ENCODE measurements at places on chromosomes 16 and 17. TPM values are rescaled to one million over a fixed set of nuclear protein-coding genes. Genes with fewer than 3 reads are reported as not detected.

- H3K27me3 ChIP-seq = peaks cover 3% of the 10 kb centered on the region
- no peak for DNase-seq
- H3K36me3 ChIP-seq = peaks cover 5% of the 10 kb centered on the region
- H3K4me3 ChIP-seq = no peak overlapping the region
- no peak overlapping the region for H3K27ac ChIP-seq
Measured at GRCh38 chr16:25151996-25152395, 40.5 kb downstream of the LCMT1 start.

TM4SF5 gene
- not detected for total RNA-seq

ZNF594 gene
- 21.2 TPM for total RNA-seq

- no peaks in the 10 kb centered on the region for H3K36me3 ChIP-seq
- no peak overlapping the region for H3K27ac ChIP-seq
- no peak overlapping the region for H3K4me3 ChIP-seq
- DNase-seq = no peak
- H3K4me1 ChIP-seq = peaks cover 31% of the 10 kb centered on the region
Measured at GRCh38 chr16:70713824-70714223, 28.0 kb upstream of the MTSS2 start.

GRCh38 chr17:74116087-74116717 lies 87.3 kb upstream of the RPL38 start:
- H3K4me3 ChIP-seq = no peak overlapping the region
- DNase-seq = no peak
- H3K4me1 ChIP-seq = peaks cover 57% of the 10 kb centered on the region
- H3K27me3 ChIP-seq = peaks cover 14% of the 10 kb centered on the region

GRCh38 chr17:44314031-44314430 lies 5.6 kb downstream of the RUNDC3A start:
- no peak for DNase-seq
- peak overlapping the region; percentile 59 for H3K4me3 ChIP-seq
- H3K4me1 ChIP-seq = peaks cover 36% of the 10 kb centered on the region
- H3K36me3 ChIP-seq = peaks cover 17% of the 10 kb centered on the region

USP6 gene
- 4.7 TPM for total RNA-seq

DNA sequence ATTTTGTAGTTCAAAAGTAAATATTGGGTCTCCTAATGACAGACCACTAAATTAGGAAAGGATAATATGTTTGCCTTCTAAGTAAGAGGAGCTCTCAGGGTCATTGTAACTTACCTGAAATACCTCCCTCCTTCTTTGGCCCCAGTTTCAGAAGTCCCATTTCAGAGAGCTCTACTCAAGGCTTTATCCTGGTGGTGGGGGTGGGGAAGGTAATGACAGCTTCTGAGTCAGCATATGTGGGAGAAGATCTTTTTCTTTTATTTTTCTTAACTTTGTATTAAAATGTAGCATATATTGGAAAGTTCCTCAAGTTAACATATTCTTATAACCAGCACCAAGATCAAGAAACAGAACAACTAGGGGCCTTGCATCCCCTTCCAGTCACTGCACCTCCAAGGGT lies 16.9 kb upstream of the GINS3 start:
- peaks cover 6% of the 10 kb centered on the region for H3K36me3 ChIP-seq
- no peaks in the 10 kb centered on the region for H3K4me1 ChIP-seq
- peaks cover 2% of the 10 kb centered on the region for H3K27me3 ChIP-seq
- DNase-seq = no peak
- no peak overlapping the region for H3K4me3 ChIP-seq
- no peak overlapping the region for H3K27ac ChIP-seq

DNA sequence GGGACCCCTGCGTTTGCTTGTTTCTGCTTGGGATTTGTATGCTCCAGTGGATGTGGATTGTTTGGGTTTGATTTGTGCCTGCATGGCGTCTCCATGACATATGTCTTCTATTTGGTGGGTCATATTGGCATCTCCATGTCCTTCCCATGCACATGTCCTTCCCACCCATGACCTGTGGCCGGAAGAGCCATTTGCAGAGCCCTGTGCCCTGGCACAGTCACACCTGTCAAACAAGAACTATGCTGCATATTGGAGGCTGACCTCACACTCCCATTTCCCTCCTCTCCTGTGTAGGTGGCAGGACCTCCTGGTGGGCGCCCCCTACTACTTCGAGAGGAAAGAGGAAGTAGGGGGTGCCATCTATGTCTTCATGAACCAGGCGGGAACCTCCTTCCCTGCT lies 15.8 kb downstream of the ITGA3 start:
- no peak overlapping the region for H3K4me3 ChIP-seq
- no peak overlapping the region for H3K27ac ChIP-seq
- DNase-seq = no peak
- H3K36me3 ChIP-seq = no peaks in the 10 kb centered on the region

VPS9D1 gene
- total RNA-seq = 19.5 TPM

DNA sequence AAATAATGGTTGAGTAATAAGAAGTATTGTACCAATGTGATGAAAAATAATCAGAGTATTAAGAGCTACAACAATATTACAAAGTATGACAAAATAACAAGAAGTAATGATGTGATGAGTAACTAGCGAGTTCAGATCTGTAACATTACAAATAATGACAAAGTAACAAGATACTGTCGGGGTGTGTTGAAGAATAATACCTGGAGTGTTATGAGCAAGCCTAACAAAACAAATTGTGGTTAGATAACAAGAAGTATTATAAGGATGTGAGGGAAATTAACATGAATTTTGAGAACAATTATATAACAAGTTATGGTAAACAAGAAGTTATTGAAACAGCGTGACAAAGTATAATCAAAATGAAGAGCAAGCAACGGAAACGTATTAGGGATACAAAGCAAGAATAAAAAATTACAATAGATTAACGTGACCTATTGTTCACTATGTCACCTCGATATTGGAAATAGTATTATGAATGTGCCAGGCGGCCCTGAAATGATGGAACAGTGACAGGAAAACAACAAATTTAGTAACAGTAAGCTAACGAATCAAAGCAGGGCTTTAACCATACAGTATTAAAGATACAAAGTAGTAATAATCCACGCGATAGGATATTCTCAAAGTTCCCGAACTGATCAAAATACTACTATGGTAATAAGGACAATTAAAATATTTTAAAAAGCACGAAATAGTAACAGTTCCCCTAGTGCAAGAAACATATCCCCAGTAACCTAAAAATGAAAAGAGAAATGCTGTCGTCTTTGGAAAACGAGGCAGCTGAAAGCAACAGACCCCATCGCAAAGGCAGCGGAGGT lies 1.6 kb downstream of the TBX4 start:
- no peak for DNase-seq
- H3K4me3 ChIP-seq = peak overlapping the region; percentile 80
- no peaks in the 10 kb centered on the region for H3K36me3 ChIP-seq
- peaks cover 36% of the 10 kb centered on the region for H3K27me3 ChIP-seq

QRICH2 gene
- 12.2 TPM for total RNA-seq

- no peak overlapping the region for H3K4me3 ChIP-seq
- no peaks in the 10 kb centered on the region for H3K27me3 ChIP-seq
- no peaks in the 10 kb centered on the region for H3K36me3 ChIP-seq
- no peak overlapping the region for H3K27ac ChIP-seq
- no peak for DNase-seq
Measured at GRCh38 chr16:986411-986810, 4.8 kb downstream of the SOX8 start.

LONP2 gene
- 57.3 TPM for total RNA-seq

GRCh38 chr17:83080858-83081683 lies 1.7 kb downstream of the METRNL start:
- no peaks in the 10 kb centered on the region for H3K36me3 ChIP-seq
- H3K27ac ChIP-seq = no peak overlapping the region
- peak overlapping the region; percentile 74 for H3K4me3 ChIP-seq
- peaks cover 22% of the 10 kb centered on the region for H3K27me3 ChIP-seq
- peaks cover 18% of the 10 kb centered on the region for H3K4me1 ChIP-seq

- H3K36me3 ChIP-seq = no peaks in the 10 kb centered on the region
- H3K27me3 ChIP-seq = peaks cover 2% of the 10 kb centered on the region
- H3K4me3 ChIP-seq = no peak overlapping the region
- DNase-seq = no peak
- peaks cover 9% of the 10 kb centered on the region for H3K4me1 ChIP-seq
Measured at GRCh38 chr16:19744670-19745069, 26.6 kb downstream of the IQCK start.

ACSM2A gene
- total RNA-seq = not detected

GRCh38 chr16:59013930-59014329 lies 279.8 kb upstream of the GOT2 start:
- no peak overlapping the region for H3K27ac ChIP-seq
- no peak for DNase-seq
- H3K4me3 ChIP-seq = no peak overlapping the region

SDR42E2 gene
- not detected for total RNA-seq

DNA sequence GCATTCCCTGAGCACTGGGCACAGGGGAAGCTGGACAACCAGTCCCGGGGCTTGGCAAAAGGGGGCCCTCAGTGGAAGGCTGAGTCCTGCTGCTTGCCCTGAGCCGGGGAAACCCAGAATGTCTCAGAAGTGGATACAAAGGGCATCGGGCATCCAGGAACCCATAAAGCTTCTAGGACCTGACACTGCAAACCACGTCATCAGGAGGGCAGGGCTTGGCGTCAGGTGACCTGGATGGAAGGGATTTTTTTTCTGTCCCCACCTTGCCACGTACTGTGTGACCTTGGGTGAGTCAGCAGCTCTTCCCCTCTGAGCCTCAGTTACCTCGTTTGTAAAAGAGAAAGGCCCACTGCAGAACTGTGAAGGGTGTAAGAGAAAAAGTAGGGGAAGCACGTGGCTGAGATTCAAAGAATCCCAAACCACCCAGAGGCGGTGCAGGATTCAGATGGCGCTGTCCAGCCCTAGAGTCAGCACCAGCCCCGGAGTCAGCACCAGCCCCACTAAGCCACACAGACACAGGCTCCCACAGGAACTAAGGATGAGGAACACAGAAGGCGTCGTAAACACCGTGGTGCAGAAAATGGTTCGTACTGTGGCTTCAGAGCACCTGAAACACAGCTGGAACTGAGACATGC lies 53.7 kb downstream of the C16orf95 start:
- no peak overlapping the region for H3K4me3 ChIP-seq
- H3K27me3 ChIP-seq = no peaks in the 10 kb centered on the region
- H3K36me3 ChIP-seq = no peaks in the 10 kb centered on the region
- no peak overlapping the region for H3K27ac ChIP-seq
- no peak for DNase-seq

DNA sequence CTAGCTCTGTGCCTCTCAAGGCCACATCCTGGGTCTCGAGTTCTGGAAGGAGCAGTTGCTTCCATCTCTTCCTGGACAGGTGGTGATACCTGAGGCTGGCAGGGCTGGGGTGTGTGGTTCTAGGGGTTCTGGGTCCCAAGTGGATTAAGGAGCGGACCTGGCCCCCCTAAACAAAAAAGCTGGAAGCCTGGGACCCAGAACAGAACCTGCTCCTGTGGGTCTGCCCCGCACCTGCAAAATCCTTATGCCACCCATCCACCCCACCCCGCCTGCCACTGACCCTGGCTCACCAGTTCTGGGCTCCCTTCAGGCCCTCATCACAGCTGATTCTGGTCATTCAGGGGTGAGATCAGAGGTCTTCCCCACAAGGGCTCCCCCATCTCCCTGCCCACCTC lies 44.8 kb downstream of the ADCY7 start:
- no peak overlapping the region for H3K27ac ChIP-seq
- H3K4me1 ChIP-seq = peaks cover 9% of the 10 kb centered on the region
- H3K36me3 ChIP-seq = no peaks in the 10 kb centered on the region
- H3K4me3 ChIP-seq = no peak overlapping the region

VAT1L gene
- 17.9 TPM for total RNA-seq

GRCh38 chr16:31128711-31129567 lies 6.6 kb downstream of the PRSS8 start:
- no peak overlapping the region for H3K27ac ChIP-seq
- peaks cover 5% of the 10 kb centered on the region for H3K27me3 ChIP-seq
- DNase-seq = no peak

- H3K27me3 ChIP-seq = peaks cover 12% of the 10 kb centered on the region
- peak overlapping the region; percentile 30 for H3K4me3 ChIP-seq
- DNase-seq = no peak
- peaks cover 6% of the 10 kb centered on the region for H3K36me3 ChIP-seq
- peak overlapping the region; percentile 68 for H3K27ac ChIP-seq
Measured at GRCh38 chr17:82240506-82241182, 11.8 kb downstream of the SLC16A3 start.

DNA sequence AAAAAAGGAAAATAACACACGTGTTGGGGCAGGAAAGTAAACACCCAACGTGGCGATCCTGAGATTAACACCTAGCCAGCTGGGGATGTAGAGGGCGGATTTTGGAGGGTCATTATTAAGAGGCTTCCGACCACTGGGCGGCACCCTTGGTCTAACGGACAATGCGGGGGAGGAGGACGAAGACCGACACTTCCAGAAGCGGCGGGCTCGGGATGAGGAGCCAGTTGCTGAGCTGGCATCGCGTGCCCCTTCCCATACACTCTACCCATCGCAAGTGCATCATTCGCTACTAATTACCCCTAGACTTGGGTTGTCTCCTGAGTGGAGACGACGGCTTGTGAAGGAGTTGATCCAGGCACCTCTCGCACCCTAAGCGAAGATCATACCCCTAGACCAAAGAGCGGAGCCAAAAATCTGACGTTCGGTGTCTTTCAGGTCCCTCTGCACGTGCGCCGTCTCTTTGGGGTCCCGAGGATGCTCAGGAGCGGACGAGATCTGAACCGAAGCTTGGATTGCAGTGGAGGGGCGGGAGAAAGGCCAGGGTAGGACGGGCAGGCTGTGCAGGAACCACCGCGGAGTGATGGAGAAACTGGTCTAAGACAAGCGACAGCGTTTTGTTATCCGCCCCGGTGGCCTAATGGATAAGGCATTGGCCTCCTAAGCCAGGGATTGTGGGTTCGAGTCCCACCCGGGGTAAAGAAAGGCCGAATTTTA lies 17.6 kb downstream of the ZNF213 start:
- peaks cover 38% of the 10 kb centered on the region for H3K27me3 ChIP-seq
- peak overlapping the region; percentile 90 for H3K4me3 ChIP-seq
- H3K27ac ChIP-seq = peak overlapping the region; percentile 90
- peaks cover 5% of the 10 kb centered on the region for H3K4me1 ChIP-seq
- H3K36me3 ChIP-seq = no peaks in the 10 kb centered on the region
- DNase-seq = peak; percentile 93

GRCh38 chr16:84266451-84266850 lies 26.6 kb upstream of the KCNG4 start:
- peaks cover 4% of the 10 kb centered on the region for H3K27me3 ChIP-seq
- H3K4me3 ChIP-seq = no peak overlapping the region
- H3K36me3 ChIP-seq = no peaks in the 10 kb centered on the region
- peaks cover 4% of the 10 kb centered on the region for H3K4me1 ChIP-seq

- H3K4me1 ChIP-seq = no peaks in the 10 kb centered on the region
- no peak overlapping the region for H3K27ac ChIP-seq
- no peak overlapping the region for H3K4me3 ChIP-seq
- no peaks in the 10 kb centered on the region for H3K36me3 ChIP-seq
Measured at GRCh38 chr17:30133197-30133596, 16.6 kb downstream of the NSRP1 start.

IGSF6 gene
- not detected for total RNA-seq

GRCh38 chr17:65231086-65231485 lies 93.9 kb downstream of the RGS9 start:
- no peaks in the 10 kb centered on the region for H3K4me1 ChIP-seq
- no peak overlapping the region for H3K4me3 ChIP-seq
- H3K27ac ChIP-seq = no peak overlapping the region
- no peak for DNase-seq
- no peaks in the 10 kb centered on the region for H3K36me3 ChIP-seq

GRCh38 chr16:87979352-87979751 lies 28.1 kb downstream of the BANP start:
- no peaks in the 10 kb centered on the region for H3K36me3 ChIP-seq
- DNase-seq = no peak
- H3K4me1 ChIP-seq = peaks cover 41% of the 10 kb centered on the region
- no peak overlapping the region for H3K4me3 ChIP-seq

- peaks cover 14% of the 10 kb centered on the region for H3K27me3 ChIP-seq
- no peaks in the 10 kb centered on the region for H3K36me3 ChIP-seq
- H3K4me1 ChIP-seq = no peaks in the 10 kb centered on the region
Measured at GRCh38 chr17:74863420-74864296, 4.0 kb upstream of the GRIN2C start.

TBC1D3C gene
- not detected for total RNA-seq

KRTAP1-3 gene
- not detected for total RNA-seq
